ENCODE measurements at places on chromosomes 1 and 21.

DNA sequence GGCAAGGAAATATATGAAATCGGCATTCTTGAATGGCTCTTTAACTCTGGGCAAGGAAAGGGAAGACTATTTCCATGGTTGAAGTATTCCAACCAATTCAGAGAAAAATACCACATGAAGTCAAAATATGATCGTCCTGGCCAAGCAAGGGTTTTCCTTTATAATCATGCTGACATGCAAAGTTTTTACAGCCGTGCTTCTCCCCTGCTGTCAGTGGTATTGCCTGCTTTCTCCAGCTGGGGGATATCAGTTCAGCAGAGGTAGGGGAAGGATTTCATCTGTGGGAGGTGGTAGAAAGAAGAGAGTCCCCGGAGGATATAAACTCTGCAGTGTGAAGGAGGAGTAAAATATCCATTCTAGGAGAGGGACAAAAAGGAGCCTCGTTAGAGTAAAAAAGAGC is 322.8 kb downstream of the PAPPA2 start:
- DNase-seq = no peak

DNA sequence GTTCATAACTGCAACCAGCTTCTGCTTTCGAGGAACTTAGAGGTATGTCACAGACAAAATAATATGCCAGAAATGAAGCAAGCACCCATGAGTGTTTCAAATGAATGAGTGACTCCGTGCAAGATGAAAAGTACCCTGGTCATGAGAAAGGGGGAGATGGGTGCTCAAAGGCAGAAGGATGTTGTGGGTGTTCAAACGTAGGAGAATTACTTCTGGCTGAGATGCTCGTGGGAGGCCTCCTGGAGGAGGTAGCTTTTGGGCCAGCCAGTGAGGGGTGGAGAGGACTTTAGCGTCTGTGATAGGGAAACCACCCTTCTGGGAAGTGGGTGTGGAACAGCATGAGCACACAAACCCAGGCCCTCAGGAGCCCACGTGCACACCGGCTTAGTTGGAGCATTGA is 113.8 kb downstream of the SYF2 start:
- DNase-seq = no peak

- DNase-seq = no peak
Observed at GRCh38 chr1:107534632-107535031, 393.8 kb downstream of the NTNG1 start.

DNA sequence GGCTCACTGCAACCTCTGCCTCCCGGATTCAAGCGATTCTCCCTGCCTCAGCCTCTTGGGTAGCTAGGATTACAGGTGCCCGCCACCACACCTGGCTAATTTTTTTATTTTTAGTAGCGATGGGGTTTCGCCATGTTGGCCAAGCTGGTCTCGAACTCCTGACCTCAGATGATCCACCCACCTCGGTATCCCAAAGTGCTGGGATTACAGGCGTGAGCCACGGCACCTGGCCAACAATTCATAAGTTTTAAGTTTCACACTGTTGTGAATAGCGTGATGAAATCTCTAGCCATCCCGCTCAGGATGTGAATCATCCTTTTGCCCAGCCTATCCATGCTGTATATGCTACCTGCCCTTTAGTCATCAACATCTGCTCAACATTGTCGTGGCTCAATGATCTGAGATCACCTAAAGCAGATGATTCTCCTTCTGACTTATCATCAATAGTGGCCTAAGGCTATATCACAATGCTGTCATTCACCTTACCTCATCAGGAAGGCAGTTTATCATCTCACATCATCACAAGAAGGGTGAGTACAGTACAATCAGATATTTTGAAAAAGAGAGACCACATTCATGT is 2.6 kb downstream of the PFDN2 start:
- peak; percentile 65 for DNase-seq

DNA sequence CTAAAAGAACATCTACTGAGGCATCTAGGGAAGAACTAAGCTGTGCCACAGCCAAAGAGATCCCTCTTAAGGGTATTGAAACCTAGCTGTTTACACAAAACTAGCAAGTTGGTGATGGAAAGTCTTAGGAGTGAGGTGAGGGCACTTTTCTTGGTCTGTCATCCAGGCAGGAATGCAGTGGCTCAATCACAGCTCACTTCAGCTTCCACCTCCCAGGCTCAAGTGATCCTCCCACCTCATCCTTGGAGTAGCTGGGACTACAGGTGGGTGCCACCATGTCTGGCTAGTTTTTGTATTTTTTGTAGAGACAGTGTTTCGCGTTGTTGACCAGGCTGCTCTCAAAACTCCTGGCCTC is 2.4 kb downstream of the PLEKHO1 start:
- DNase-seq = no peak

DNA sequence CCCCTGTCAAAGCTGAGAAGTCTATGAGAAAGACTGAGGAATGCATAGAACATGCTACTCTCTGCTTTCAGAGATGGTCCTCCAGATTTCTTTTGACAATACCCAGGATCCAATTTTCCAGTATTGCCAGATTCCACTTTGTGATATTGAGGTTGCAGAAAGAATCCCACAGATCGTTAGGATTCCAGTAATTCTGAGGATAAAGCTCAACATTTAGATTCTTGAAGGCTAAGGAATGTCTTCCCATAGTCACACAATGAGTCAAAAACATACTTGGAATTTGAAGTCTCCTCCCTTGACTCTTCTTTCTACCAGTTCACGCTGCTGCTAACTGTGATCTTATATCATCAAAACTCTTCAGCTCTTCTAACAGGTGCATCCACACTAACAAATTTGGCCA is 57.1 kb downstream of the TNFSF18 start:
- peak; percentile 95 for DNase-seq

DNA sequence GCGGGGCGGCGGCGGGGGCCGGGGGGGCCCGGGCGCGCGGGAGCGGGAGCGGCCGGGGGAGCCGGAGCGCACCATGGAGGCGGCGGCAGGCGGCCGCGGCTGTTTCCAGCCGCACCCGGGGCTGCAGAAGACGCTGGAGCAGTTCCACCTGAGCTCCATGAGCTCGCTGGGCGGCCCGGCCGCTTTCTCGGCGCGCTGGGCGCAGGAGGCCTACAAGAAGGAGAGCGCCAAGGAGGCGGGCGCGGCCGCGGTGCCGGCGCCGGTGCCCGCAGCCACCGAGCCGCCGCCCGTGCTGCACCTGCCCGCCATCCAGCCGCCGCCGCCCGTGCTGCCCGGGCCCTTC is 546 bp downstream of the SKI start:
- DNase-seq = peak; percentile 16

DNA sequence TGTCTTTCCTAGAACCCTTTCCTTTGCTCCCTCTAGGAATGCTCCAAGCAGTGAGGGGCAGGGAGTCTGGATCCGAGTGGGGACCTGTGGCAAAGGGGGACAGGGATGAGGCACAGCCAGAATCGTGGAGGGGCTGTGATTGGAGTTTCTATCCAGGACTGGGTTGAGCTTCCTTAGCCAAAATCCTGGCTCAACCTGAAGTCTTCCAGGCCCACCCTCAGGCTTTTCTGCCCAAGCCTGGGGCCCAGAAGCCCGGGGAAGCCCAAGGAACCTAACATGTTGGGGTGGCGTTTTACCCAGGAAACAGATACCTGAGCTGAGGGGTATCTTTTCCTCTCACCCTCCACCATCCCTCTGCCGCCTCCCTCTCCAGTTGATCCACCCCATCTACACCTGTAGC is 5.4 kb downstream of the MYOG start:
- no peak for DNase-seq

GRCh38 chr1:6486433-6487011 is 4.9 kb downstream of the PLEKHG5 start:
- DNase-seq = peak; percentile 74

DNA sequence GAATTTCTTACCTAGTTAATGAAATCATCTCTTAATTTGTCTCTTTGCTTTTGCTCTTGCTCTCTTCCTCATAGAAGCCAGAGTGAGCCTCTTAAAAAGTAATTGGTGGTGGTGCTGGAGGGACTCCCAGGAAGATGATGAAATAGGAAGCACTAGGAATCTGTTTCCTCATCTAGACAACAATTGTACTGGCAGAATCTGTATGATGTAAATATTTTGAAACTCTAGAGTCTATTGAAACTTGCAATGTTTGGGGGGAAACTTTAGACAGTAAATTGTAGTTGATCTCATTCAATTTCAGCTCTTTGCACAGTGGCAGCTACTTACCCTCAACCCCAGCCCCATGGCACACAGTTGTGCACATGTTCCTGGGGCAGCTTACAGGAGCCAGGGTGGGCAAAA is 10.6 kb downstream of the RGSL1 start:
- peak; percentile 54 for DNase-seq

GRCh38 chr21:46098303-46099141 is 610 bp downstream of the COL6A2 start:
- no peak for DNase-seq

GRCh38 chr1:237717106-237717505 is 173.6 kb downstream of the ZP4 start:
- DNase-seq = no peak

DNA sequence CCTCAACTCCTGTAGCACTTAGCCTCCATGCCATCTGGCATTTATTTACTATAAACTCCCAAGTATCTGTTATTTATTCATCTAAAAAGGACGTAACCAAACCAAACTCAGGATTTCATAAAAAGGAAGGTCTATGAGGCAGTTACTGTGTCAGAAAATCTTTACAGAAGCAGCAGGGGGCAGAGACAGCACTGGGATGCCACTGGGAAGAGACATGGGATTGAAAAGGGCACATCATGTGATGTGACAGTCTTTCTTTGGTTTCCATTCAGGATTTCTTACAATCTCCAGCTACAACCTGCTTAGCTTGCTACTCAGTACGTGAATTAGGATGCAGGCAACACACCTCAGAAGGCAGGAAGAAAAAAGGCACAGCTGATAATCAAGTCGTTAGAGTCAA is 31.2 kb downstream of the SPRTN start:
- no peak for DNase-seq

Measured in AG10803 (cell line).